ENCODE measurements at places on chromosomes 2 and 18.

DNA sequence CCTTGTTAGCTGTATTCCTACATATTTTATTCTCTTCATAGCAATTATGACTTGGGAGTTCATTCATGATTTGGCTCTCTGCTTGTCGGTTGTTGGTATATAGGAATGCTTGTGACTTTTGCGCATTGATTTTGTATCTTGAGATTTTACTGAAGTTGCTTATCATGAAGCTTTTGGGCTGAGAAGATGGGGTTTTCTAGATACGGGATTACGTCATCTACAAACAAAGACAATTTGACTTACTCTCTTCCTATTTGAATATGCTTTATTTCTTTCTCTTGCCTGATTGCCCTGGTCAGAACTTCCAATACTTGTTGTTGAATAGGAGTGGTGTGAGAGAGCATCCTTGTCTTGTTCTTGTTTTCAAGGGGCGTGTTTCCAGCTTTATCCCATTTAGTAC lies 569.8 kb upstream of the NRXN1 start:
- DNase-seq = no peak

- peak; percentile 32 for DNase-seq
Observed at GRCh38 chr2:190183539-190183938, 121.0 kb upstream of the MSTN start.

- peak; percentile 86 for DNase-seq
Observed at GRCh38 chr2:101517758-101518271, 42.9 kb upstream of the RFX8 start.

DNA sequence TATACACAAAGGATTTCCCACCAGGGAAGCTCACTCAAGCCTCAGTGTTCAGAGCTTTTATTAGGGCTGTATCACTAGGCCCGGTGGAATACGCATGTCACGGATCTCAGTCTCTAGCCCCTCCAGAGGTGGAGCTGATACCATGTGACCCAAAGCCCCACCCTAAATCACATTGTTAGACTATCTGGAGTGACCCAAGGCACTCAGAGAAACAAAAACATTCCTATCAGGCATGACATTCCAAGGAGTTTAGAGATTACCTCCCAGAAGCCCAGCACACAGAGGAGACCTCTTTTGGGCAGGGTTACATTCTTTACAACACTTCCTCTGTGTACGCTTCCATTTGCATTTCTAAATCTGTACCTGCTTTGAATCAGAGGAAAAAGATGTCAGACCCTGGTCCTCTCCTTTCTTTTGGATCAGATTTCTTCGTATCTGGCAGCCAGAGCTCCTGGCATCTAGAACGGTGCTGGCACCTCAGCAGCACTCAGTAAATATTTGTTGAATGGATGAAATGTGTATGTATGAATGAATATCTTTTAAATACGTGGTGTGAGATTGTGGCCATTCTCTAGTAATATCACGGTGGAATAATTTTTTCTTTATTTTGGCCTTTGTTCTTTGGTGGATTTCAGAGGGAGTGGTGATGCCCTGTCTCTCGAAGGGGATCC lies 37.7 kb upstream of the SMAD2 start:
- peak; percentile 67 for DNase-seq

DNA sequence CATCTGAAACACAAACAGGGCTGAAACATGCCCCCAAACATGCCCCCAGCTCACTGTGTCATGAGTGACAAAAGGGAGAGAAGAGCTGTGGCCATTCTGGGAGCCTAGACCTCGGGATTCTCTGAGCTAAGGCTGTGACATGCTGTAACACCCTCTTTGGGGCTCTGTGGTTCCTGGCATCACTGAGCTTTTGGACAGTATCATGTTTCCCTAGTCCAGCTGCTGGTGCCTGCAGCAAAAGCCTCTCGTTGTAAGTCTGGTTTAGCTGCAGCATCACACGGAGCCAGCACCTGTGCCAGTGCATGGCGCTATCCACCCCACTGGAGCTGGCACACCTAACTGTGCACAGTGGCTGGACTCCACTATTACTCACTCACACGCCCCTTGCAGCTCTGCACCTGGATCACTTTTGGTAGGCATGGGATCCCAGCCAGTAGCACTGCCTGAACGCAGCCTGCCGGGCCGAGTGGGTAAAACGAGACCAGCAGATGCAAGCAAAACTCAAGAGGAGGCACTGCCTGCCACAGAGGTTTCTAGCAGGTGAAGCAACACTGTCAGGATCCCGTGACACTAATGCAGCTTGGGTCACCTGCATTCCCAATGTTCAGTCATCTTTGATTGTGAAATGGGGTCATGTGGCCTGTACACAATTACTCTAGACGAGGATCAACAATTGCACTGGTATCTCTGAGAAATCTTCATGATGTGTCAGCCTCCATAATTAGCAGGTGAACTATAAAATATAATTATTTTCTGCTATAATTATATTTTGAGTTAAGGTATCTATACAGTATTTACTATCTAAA lies 547.2 kb downstream of the ZNF804A start:
- no peak for DNase-seq

GRCh38 chr2:1894578-1894977 lies 150.3 kb upstream of the PXDN start:
- DNase-seq = no peak

GRCh38 chr2:237171396-237171795 lies 85.7 kb downstream of the COPS8 start:
- peak; percentile 99 for DNase-seq

DNA sequence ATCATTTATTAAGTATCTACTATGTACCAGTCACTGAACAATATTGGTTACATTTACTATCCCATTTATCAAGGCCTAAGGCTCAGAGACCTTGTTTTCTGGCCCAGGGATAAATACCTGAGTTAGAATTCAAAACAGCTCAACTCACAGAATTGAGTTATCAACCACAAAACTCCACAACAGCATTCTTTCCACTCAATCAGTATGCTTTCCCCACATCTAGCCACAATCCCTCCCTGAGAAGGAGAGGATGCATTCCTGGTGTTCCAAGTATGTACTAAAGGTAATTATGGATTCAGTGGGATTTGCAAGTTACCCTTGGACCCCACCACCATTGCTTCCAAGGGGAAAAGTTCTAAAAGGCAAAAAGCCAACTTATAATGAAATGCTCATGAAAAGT lies 104.2 kb upstream of the PID1 start:
- peak; percentile 29 for DNase-seq

- no peak for DNase-seq
Observed at GRCh38 chr2:37947306-37947705, 22.2 kb downstream of the RMDN2 start.

DNA sequence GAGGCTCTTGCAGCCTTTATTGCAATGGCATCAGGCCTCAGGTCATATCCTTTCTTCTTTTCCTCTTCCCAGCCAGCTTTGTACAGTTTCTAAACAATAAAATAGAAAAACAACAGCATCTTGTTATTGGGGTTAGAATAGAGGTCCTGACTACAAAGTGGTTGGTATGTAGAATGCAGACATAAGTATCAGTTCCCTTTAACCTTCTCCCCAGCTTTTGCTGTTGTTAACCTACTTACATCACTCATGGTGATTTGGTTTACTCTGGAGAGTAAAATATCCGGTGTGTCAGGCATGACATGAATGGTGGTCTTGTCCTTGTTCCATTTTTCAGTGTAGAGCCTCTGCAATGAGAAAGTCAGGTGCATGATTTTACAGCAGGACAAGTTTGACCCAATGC lies 69.8 kb downstream of the NEB start:
- DNase-seq = no peak

GRCh38 chr18:8820396-8821082 lies 115.2 kb downstream of the MTCL1 start:
- DNase-seq = no peak

GRCh38 chr2:226142463-226142862 lies 657.2 kb downstream of the IRS1 start:
- no peak for DNase-seq

DNA sequence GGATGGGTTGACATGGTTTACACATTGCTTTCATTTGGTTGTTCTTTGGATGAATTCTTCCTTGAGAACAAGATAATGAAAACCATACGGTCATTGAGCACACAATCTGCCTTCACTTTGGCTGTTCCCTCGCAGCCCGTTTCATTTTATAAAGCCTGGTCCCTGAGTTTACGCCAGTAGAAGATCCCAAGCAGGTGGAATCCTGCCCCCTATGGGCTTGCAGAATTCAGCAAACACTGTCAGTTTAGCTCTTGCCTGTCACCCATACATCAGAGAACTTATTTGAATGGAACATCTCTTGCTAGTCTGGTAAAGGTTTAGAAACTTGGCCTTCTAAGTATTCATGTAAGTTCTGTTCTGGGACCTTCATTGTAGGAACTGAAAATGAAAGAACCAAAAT lies 666.4 kb upstream of the ZEB2 start:
- peak; percentile 14 for DNase-seq

GRCh38 chr2:151777935-151778334 lies 43.7 kb upstream of the NEB start:
- no peak for DNase-seq

- no peak for DNase-seq
Observed at GRCh38 chr18:65235966-65236624, 514.7 kb upstream of the CDH7 start.

- DNase-seq = no peak
Observed at GRCh38 chr18:68596016-68596415, 118.9 kb downstream of the TMX3 start.

DNA sequence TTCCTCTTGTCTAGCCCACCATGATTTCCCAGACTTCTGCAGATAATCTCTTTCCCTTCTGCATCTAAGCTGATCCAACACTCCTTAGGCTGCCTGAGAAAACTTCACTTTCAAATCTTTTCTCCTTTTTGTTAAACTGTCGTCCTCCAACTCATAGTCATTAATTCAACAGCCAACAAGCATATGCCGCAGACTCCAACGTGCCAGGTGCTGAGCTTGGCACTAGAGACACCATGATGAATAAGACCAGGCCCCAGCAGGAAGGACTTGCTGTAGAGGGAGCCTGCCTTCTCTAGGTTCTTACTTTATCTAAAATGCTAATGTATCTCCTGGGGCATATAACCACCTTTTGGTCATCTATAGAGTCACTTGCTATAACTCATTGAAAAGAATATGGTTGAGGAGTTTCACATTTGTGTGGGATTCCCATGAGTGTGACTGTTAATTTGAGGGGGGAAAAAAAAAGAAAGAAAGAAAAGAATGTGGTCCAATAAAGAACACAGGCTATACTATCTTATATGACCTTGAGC lies 51.0 kb downstream of the ANKRD44 start:
- no peak for DNase-seq

DNA sequence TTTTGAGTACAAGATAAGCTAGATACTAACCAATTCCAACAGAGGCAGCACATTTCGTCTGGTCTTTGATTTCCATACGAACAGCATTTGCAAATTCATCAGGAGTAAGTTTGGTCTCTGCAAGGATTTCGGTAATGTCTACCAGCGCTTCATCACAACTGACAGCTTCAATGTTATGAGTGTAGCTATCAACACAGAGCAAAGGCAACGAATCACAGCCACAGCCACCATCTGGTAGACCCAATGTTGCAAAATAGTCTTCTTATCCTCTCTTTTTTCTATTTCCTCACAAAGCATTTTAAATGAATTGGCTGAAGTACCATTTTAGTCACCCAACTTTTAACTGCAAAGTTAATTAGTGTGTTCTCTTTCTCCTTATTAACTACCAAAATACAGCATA lies 68.3 kb downstream of the REV1 start:
- peak; percentile 41 for DNase-seq

DNA sequence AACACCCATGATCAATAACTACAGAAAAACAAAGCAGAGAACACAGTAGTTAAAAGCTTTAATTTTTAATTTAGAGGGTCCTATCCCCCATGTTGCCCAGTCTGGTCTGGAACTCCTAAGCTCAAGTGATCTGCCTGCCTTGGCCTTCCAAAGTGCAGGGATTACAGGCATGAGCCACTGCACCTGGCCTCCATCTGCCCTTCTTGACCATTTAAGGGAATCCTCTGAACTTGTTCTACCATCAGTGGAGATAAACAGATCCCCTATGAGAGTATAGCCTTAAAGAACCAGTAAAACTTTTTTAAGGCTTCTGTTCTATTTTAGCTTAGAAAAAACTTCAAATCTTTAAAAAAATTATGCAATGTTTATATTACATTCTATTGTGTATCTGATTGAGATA lies 13.5 kb upstream of the ATP5MC3 start:
- no peak for DNase-seq

DNA sequence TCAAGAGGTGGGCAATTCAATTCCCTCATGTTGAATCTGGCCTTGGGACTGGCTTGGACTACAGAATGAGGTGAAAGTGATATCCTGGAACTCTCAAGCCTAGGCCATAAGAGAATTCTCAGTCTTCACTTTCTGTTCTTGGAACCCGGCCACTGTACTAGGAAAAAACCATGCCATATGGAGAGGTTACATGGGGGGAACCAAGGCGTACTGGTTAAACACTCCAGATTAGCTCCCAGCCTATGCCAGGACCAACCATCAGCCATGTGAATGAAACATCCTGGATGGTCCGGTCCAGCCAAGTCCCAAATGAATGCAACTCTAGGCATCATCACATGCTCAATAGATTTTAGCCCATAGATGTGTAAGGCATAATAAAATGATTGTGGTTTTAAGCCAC lies 56.4 kb downstream of the ZNF385B start:
- no peak for DNase-seq

DNA sequence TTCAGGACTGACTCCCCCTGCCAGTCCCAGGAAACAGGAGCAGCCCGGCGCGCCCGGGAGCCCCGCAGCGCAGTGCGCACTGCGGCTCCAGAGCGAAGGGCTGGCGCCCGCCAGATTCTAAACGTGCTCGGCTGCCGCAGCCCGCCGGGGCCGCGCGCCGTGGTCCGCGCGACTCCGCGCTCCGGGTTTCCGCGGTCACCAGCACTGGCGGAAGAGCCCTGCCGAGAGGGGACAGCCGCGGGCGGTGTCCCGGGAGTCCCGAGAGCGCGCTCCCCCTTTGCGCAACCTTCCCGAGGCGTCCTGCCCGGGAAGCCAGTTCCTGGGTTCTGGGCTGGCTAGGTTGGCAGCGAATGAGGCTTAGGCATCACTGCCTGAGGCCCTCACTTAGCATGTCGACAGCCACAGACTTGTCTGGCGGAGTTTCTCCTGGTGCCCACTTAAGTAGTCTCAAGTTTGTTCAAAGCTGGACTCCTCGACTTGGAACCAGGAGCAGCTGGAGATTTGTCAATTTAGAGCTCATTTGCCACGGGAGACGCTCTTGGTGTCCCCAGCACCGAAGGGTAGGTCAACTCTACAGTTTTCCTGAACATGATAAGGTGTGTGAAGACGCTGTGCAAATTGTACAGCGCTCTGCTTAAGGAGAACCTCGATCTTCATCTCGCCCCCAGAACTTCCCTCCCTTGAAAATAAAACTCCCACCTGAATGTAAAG lies 1.5 kb upstream of the VSNL1 start:
- DNase-seq = peak; percentile 48

DNA sequence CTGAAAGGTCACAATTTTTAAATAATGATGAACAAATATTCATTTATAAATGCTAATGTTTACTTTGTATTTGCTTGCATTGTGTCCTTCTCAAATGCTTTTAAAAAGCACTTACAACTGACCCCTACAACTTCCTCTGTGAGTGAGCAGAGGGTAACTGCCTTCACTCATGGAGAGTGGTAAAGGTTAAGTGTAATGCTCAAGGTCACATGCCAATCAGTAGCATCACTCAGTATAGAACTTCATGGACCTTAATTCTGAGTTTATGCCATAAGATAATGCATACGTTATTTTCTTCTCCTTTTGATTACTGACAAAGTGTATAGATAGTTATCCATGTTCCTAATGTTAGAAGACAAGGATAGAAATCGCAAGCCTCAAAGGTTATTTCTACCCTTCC lies 91.8 kb upstream of the SERTAD2 start:
- DNase-seq = no peak

- peak; percentile 90 for DNase-seq
Observed at GRCh38 chr2:196160101-196160500, 11.3 kb downstream of the STK17B start.
